NCI-H82 (cell line): ENCODE measurements at places on chromosomes 5 and 9.
A peak's percentile ranks its signal among the peaks of the same experiment; 100 is the strongest.

GRCh38 chr5:38768412-38769211 is 77.2 kb upstream of the OSMR start:
- no peak for DNase-seq

GRCh38 chr5:3604501-3604900 is 8.9 kb downstream of the IRX1 start:
- DNase-seq, result no peak

- no peak for DNase-seq
These were observed 245.4 kb downstream of the PBX3 start for GRCh38 chr9:125992557-125992956.

DNA sequence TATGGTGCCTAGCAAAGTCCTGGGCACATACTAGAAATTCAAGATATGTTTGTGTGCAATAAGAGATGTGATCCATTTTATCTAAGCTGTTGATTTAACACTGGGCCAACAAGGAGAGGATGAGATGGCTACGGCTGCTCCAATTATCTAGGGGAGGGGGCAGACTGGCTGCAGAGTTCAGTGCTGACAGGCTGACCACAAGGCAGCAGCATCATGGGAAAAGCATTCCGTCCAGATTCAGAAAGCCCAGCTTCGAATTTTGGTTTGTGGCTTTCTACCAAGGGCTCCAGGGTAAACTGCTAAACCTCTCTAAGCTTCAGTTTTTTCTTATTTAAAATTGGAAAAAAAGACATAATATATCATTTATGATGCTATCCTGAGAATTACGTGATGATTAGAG is 385.1 kb upstream of the DAP start:
- no peak for DNase-seq

DNA sequence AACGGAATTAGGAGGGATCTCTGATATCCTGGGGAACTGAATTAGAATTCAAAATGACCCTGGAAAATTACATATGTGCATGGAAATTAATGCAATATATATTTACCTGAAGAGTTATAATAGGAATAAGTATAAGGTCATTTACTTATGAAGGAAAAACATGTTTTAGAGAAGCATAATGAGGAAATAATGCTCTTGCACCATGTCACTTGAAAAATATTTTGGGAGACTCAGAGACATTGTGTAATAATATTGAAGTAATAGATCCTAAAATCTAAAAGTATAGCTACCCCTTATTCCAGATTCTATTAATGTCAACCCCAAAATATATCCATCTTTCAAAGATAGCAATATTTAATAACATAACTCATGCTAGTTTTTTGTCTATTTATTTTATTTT is 28.4 kb downstream of the SPZ1 start:
- DNase-seq, result no peak

- no peak for DNase-seq
These were observed 175.2 kb downstream of the GAPVD1 start for GRCh38 chr9:125436613-125437443.

- no peak for DNase-seq
These were observed 98.3 kb downstream of the NFIB start for GRCh38 chr9:14215614-14216013.

- no peak for DNase-seq
These were observed 441.6 kb downstream of the CETN3 start for GRCh38 chr5:89967771-89968444.

DNA sequence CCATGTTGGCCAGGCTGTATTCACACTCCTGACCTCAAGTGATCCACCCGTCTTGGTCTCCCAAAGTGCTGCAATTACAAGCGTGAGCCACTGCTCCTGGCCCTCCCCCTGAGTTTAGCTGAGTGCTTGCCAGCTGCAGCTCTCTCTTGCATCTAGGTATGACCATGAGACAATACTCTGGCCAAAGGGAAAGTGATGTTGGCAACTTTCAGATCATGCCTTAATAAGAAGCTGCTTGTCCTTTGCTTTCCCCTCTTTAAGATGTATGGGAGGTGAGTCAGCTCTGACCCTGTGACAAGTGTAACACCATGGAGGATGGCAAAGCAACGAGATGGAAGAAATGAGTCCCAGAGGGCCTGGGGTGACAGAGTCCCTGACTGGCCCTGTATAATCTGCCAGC is 18.7 kb upstream of the DCAF12 start:
- DNase-seq, result peak; percentile 5

GRCh38 chr9:81473206-81473605 is 216.1 kb downstream of the TLE1 start:
- DNase-seq, result no peak

- DNase-seq, result peak; percentile 19
These were observed 87.0 kb upstream of the TLE1 start for GRCh38 chr9:81776390-81776789.

GRCh38 chr9:83526901-83527300 is 11.3 kb downstream of the FRMD3 start:
- DNase-seq, result peak; percentile 29

- DNase-seq, result no peak
These were observed 144.3 kb upstream of the RAPGEF1 start for GRCh38 chr9:131884222-131884621.
